ENCODE measurements at places on chromosomes 7 and 10.

DNA sequence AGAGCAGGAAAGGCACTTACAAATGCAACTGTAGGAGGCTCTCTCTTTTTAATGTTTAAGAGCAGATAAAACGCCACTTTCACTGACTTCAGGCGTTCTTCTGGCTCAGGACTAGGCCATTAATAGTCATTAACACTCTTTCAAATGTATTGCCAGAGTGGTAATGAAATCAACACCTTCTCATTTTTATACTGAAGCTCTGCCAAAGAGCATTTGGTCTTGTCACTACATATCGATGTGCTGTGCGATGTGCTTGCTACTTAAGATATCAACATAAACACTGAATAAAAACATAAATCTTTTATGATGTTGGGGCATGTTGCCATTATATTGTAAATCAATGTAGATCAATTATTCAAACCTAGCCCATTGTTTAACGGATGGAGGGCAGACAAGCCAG, 634.7 kb downstream of the ARL4A start:
- no peak for DNase-seq

- no peak for DNase-seq
These were observed 956.5 kb downstream of the KCNMA1 start for GRCh38 chr10:76681153-76681552.

GRCh38 chr10:95560278-95561176, 644 bp downstream of the SORBS1 start:
- DNase-seq: peak; percentile 55

DNA sequence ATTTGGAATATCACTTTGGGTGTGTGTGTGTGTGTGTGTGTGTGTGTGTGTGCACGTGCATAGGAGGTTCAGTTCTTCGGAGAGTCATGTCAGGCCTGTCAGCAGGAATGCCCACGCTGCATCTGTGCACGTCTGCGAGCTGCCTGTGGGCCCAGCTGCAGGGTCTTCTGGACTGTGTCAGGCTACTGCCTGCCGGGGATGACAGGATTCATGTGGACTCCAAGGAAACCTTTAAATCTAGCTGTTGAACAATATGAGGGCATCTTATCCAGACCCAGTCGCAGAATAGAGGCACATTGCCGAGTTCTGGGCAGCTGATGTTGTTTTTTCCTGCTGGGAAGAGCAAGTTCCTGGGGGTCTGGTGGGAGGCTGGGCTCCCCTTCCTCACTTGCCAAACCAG, 19.0 kb downstream of the AQP1 start:
- DNase-seq: no peak

DNA sequence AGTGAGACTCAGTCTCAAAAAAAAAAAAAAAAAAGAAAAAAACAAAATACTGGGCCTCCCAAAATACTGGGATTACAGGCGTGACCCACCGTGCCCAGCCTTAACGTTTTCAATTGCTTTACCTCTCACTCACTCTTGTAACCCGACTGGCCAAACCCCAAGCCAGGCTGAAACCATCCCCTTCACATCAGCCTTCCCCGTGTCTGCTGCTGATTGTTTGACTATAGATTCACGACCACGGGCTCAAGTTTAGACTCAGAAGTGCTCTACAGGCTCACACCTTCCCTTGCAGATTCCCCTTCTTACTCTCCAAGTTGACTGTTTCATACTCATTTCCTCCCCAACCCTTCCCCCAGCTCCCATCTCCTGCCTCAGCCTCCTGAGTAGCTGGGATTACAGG, 22.3 kb downstream of the TYW1 start:
- DNase-seq: no peak

DNA sequence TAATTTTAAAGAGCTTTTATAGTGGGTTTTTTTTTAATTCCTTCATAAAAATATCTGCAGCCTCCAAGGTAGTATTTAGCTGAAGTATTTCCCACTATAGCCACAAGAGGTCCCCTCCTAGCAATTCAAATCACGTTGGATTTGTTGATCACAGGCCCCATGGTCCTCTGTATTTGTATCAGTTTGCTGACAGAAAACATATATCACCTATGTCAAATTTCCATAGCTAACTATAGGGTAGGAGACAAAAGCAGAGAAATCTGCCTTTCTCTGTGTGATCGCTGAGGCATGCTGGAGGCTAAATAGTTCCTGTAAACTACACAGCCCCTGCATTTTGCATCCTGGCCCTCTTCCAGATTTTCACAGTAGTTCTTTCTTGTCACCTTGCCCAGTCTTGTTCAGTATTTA, 1.7 kb upstream of the CTNNA3 start:
- peak; percentile 52 for DNase-seq
